ENCODE measurements at places on chromosomes 1 and 21. TPM values are rescaled to one million over a fixed set of nuclear protein-coding genes. Genes with fewer than 3 reads are reported as not detected.
A peak's percentile ranks its signal among the peaks of the same experiment; 100 is the strongest.

DNA sequence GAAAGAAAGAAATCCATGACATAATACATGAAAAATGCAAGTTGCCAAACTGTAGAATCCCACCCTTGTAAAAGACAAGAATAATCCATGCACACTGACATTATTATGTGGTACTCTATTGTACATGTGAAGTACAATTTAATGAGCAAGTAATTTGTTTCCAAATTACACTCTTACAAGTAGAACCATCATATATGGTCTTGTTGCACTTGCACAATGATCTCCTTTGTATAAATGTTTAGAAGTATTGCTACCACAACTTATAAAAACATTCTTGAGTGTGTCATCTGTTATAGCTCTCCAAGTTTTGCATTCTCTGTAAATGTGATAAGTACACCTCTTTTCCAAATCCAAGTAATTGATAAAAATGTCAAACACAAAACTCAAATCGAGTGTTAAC is 29.1 kb upstream of the ZNF281 start:
- no peaks in the 10 kb centered on the region for H3K4me1 ChIP-seq
- H3K27ac ChIP-seq, result no peak overlapping the region
- H3K27me3 ChIP-seq, result no peaks in the 10 kb centered on the region
- DNase-seq, result no peak
- H3K4me3 ChIP-seq, result no peak overlapping the region

DNA sequence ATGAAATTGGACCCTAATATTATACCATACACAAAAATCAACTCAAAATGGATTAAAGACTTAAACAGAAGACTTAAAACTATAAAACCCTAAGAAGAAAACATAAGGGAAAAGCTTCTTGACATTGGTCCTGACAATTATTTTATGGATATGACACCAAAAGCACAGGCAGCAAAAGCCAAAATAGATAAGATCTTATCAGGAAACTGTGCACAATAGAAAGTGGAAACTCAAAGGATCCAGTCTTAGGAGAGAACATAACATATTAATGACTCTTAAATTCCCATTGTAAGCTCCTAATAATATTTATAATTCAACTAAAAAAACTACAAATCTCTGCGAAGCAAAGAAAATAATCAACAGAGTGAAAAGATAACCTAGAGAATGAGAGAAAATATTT is 39.8 kb downstream of the RGS13 start:
- H3K27me3 ChIP-seq, result no peaks in the 10 kb centered on the region
- H3K36me3 ChIP-seq, result no peaks in the 10 kb centered on the region
- H3K27ac ChIP-seq, result no peak overlapping the region

Gene RAB3B
- total RNA-seq, result 9.2 TPM

- H3K27me3 ChIP-seq, result no peaks in the 10 kb centered on the region
- no peaks in the 10 kb centered on the region for H3K4me1 ChIP-seq
- H3K36me3 ChIP-seq, result no peaks in the 10 kb centered on the region
- H3K4me3 ChIP-seq, result no peak overlapping the region
- no peak overlapping the region for H3K27ac ChIP-seq
Observed at GRCh38 chr1:74317663-74318062, 82.5 kb downstream of the TNNI3K start.

DNA sequence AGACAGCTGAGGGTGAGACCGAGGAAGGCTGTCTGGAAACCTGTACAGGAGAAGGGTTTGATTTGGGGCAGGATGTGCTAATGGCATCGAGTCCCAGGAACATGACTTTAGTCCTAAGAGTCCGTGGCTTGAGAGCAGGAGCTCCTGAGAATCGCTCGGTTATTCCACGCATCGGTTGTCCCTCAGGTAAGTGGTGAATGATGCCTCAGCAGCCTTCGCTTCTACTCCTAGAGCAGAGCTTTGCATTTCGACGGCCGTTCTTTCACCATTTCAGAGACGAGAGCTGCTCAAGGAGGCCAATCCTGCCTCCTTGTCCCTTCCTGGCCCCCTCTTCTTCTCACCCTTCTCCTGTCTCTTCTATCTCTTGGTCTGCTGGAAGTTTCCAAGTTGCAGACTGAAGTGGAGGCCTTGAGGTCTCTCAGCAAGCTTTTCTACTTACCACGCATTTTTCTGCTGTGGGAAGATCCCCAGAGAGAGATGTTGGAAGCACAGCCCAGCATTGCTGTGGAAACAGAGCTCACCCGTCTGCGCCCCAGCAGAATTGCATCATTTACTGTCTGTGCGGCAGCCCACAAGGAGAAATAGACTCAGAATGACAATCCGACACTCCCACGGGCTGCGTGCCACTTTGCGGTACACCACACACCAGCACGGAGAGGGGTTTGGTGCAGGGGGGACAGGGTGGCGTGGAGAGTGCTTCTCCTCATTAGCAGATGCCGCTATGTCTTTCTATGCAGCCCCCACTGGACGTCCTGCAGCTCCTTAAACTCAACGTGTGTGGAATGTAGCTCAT is 270.7 kb upstream of the C1orf174 start:
- H3K36me3 ChIP-seq, result no peaks in the 10 kb centered on the region
- no peaks in the 10 kb centered on the region for H3K27me3 ChIP-seq
- H3K4me1 ChIP-seq, result no peaks in the 10 kb centered on the region
- H3K4me3 ChIP-seq, result no peak overlapping the region
- H3K27ac ChIP-seq, result no peak overlapping the region

DNA sequence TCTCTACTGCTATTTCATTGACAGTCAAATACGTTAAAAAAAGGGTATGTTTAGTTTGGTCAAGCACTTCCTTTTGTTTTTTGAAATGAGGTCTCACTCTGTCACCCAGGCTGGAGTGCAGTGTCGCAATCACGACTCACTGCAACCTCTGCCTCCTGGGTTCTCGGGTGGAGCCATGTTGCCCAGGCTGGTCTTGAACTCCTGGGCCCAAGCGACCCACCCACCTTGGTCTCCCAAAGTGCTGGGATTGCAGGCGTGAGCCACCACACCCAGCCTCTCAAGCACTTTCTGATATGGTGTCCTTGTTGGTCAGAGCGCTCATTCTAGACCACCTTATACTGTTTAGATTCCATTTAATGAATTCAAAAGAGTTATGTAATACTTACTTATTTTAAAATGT is 20.9 kb upstream of the RHBDL2 start:
- no peaks in the 10 kb centered on the region for H3K27me3 ChIP-seq
- H3K4me3 ChIP-seq, result no peak overlapping the region
- no peaks in the 10 kb centered on the region for H3K4me1 ChIP-seq

GRCh38 chr1:214422137-214422671 is 129.2 kb downstream of the PTPN14 start:
- no peaks in the 10 kb centered on the region for H3K36me3 ChIP-seq
- no peak overlapping the region for H3K27ac ChIP-seq
- no peaks in the 10 kb centered on the region for H3K4me1 ChIP-seq
- H3K4me3 ChIP-seq, result no peak overlapping the region
- H3K27me3 ChIP-seq, result no peaks in the 10 kb centered on the region

DNA sequence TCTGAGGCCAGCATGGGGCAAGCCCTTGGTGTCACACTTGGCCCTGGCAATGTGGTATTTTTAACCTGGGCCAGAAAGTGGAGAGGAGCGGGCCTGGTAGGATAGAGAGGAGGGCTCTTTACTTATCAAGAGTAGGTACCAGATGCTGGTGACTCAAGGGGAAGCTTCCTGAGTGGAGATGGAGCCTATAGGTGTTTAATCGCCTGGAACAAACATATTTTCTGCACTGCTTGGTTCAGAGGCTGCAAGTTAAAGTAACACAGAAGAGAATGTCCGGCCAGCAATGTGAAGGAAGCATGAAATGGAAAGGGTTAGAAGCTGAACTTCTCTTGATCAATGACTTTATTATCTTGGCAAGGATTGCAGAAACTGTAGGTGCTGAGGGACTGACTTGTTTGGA is 74.3 kb downstream of the DDR2 start:
- no peak overlapping the region for H3K27ac ChIP-seq
- no peaks in the 10 kb centered on the region for H3K36me3 ChIP-seq
- no peaks in the 10 kb centered on the region for H3K4me1 ChIP-seq
- no peaks in the 10 kb centered on the region for H3K27me3 ChIP-seq
- no peak overlapping the region for H3K4me3 ChIP-seq

- H3K27me3 ChIP-seq, result no peaks in the 10 kb centered on the region
- no peak for DNase-seq
- H3K4me3 ChIP-seq, result no peak overlapping the region
- no peaks in the 10 kb centered on the region for H3K4me1 ChIP-seq
Observed at GRCh38 chr1:204032642-204033235, 40.2 kb upstream of the SOX13 start.

- DNase-seq, result no peak
- peaks cover 23% of the 10 kb centered on the region for H3K4me1 ChIP-seq
- no peak overlapping the region for H3K4me3 ChIP-seq
Observed at GRCh38 chr1:24540906-24541710, 14.8 kb upstream of the NCMAP start.

GRCh38 chr1:24536391-24536840 is 19.5 kb upstream of the NCMAP start:
- no peak overlapping the region for H3K4me3 ChIP-seq
- no peak overlapping the region for H3K27ac ChIP-seq
- H3K4me1 ChIP-seq, result no peaks in the 10 kb centered on the region
- H3K36me3 ChIP-seq, result no peaks in the 10 kb centered on the region
- no peaks in the 10 kb centered on the region for H3K27me3 ChIP-seq

Gene ELF3
- 12.6 TPM for total RNA-seq

Gene KDF1
- 4.1 TPM for total RNA-seq

DNA sequence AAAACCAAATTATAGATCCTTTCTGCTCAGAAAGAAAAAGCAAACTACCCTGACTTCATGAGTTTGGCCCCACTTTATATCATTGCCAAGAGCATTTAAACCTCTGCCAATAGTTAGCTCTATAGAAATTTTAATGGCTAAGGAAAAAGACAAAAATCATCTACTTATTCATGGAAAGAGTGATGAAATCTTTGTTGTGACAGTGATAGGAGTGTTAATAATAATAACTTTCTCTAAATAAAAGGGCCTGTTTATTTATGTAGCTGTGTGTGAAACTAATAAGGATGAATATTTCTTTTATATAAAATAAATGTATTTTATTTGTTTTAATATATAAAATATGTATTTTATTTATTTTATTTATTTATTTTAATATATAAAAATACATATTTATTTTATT is 6.4 kb downstream of the CHODL start:
- no peaks in the 10 kb centered on the region for H3K4me1 ChIP-seq
- H3K27me3 ChIP-seq, result no peaks in the 10 kb centered on the region
- H3K36me3 ChIP-seq, result no peaks in the 10 kb centered on the region
- no peak overlapping the region for H3K4me3 ChIP-seq
- no peak for DNase-seq
- H3K27ac ChIP-seq, result no peak overlapping the region

DNA sequence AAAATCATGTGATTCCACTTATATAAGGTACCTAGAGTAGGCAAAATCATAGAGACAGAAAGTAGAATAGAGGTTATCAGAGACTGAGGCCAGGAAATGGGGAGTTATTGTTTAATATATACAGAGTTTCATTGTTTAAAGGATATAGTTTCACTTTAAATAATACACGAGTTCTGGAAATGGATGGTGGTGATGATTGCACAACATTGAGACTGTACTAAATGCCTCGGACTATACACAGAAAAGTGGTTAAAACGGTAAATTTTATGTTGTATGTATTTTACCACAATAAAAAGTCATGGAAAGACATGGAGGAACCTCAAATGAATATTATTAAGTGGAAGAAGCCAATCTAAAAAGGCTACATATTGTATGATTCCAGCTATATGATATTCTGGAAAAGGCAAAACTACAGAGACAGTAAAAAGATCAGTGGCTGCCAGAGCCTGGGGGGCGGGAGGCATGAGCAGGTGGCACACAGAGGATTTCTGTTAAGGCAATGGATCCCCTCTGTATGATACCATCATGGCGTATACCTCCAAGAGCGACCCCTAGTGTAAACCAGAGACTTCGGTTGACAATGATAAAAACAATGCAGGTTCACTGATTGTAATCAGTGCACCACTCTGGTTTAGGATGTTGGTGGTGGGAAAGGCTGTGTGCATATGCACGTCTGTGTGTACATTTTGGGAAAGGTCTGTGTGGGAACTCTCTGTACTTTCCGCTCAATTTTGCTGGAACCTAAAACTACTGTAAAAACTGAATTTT is 7.5 kb downstream of the C1orf198 start:
- no peak for DNase-seq
- no peaks in the 10 kb centered on the region for H3K36me3 ChIP-seq
- H3K27ac ChIP-seq, result no peak overlapping the region
- H3K27me3 ChIP-seq, result no peaks in the 10 kb centered on the region

Gene CDC20
- total RNA-seq, result 0.49 TPM

- no peaks in the 10 kb centered on the region for H3K4me1 ChIP-seq
- no peak for DNase-seq
- H3K27me3 ChIP-seq, result no peaks in the 10 kb centered on the region
- H3K27ac ChIP-seq, result peak overlapping the region; percentile 86
Observed at GRCh38 chr1:243397613-243398321, 141.9 kb downstream of the SDCCAG8 start.

DNA sequence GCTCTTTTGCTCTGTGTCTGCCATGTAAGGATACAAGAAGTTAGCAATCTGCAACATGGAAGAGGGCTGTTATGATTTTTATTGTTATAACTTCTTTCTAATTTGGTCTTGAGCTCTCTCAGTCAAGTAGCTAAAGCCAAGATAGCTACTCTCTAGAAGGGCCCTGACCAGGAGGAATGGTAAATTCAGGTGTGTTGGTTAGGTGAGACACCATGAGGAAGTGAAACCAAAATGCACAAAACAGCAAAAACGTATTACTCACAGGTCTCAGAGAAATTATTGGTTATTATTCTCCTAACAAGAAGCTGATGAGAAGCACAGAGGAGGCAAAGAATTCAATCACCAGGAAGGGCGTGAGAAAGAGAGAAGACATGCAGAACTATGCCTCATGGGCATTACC is 51.8 kb upstream of the INSL5 start:
- DNase-seq, result no peak
- no peaks in the 10 kb centered on the region for H3K4me1 ChIP-seq
- H3K4me3 ChIP-seq, result no peak overlapping the region
- H3K27me3 ChIP-seq, result no peaks in the 10 kb centered on the region

GRCh38 chr1:93615582-93616150 is 66.0 kb downstream of the BCAR3 start:
- no peaks in the 10 kb centered on the region for H3K27me3 ChIP-seq
- H3K4me3 ChIP-seq, result no peak overlapping the region
- DNase-seq, result no peak
- H3K27ac ChIP-seq, result peak overlapping the region; percentile 45
- H3K4me1 ChIP-seq, result peaks cover 3% of the 10 kb centered on the region
- H3K36me3 ChIP-seq, result no peaks in the 10 kb centered on the region

GRCh38 chr1:53391982-53392381 is 64.1 kb upstream of the LRP8 start:
- DNase-seq, result no peak
- no peaks in the 10 kb centered on the region for H3K4me1 ChIP-seq
- H3K27me3 ChIP-seq, result no peaks in the 10 kb centered on the region

- H3K36me3 ChIP-seq, result no peaks in the 10 kb centered on the region
- DNase-seq, result no peak
- no peaks in the 10 kb centered on the region for H3K27me3 ChIP-seq
- H3K4me3 ChIP-seq, result peak overlapping the region; percentile 78
Observed at GRCh38 chr1:117930173-117930447, 571 bp downstream of the WDR3 start.

Gene SPATA17
- total RNA-seq, result 0.31 TPM

Gene ENO1
- 415 TPM for total RNA-seq

All from right lobe of liver (tissue), 6 donors.